K562 (cell line): ENCODE measurements at places on chromosomes 6 and 20. TPM values are rescaled to one million over a fixed set of nuclear protein-coding genes. Genes with fewer than 3 reads are reported as not detected.

GRCh38 chr20:62888406-62888805 lies 26.8 kb upstream of the TCFL5 start:
- H3K27ac ChIP-seq, result no peak overlapping the region
- H3K4me3 ChIP-seq, result no peak overlapping the region
- no peak for DNase-seq
- peaks cover 77% of the 10 kb centered on the region for H3K36me3 ChIP-seq
- H3K4me1 ChIP-seq, result no peaks in the 10 kb centered on the region

GRCh38 chr20:41443691-41444090 lies 77.1 kb upstream of the EMILIN3 start:
- H3K27ac ChIP-seq, result no peak overlapping the region
- H3K4me3 ChIP-seq, result no peak overlapping the region
- H3K36me3 ChIP-seq, result peaks cover 65% of the 10 kb centered on the region
- no peaks in the 10 kb centered on the region for H3K4me1 ChIP-seq

DNA sequence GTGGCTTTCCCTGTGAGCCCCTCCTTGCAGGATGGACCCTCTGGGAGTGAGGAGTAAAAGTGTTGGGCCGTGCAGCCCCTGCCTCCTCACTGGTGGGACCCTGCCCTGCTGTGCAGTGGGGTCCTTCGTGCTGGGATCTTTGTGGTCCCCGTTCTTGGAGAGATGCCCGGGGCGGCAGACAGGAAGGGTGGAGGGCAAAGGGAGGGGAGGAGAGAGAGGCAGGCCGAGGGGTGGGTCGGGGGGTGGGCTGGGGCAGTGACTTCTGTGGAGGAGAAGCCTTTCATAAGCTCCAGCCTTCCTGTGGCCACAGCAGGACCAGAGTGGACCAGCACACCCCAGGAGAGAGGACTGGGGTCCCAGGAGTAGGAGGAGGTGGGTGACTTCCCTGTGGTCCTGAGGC lies at the start of gene COL20A1:
Gene COL20A1, plus strand, starts transcription at position 283 of the 400 bp plus-strand sequence. CDS start 1,922 bp downstream, outside the sequence.
- peaks cover 12% of the 10 kb centered on the region; the same call in 2 of the 3 replicates for H3K27me3 ChIP-seq
- no peak within 1 kb of the TSS for H3K4me3 ChIP-seq
- DNase-seq, result no peak
- H3K36me3 ChIP-seq, result peaks cover 20% of the 10 kb centered on the region; the same call in 1 of the 3 replicates

DNA sequence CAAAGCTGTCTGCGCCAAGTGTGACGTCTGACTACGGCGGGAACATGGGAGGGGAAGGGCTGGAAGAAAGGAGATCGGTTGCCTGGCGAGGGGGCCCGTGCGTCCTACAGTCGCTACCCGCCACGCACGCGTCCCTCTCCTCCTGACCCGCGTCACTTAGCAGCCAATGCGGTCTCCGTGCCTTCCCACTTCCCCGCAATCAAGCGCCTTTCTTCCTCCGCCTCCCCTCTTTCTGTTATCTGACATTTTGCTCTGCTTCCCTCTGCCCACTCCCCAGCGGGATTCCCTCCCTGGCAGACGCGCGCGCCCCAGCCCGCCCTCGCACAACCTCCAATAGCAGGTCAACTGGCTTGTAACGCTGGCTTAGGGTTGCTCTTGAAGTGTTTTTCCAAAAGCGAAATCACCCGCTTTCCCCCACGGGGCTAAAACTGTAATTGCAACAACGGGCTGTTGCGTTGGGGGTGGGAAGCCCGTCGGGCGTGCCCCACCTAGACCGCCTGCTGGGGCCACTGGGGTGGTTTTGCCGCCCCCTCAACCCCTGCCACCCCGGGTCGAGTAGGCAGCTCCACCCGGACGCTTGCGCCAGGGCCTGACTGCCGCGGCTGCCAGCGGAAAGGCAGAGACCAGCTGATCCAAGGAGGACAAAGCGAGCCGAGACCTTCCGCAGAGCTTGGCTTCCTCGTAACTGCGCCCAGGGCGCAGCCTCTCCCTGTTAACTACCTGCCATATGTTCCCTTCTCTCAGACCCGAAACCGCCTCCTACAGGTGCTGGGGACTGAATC lies 6.2 kb upstream of the SOX4 start:
- no peaks in the 10 kb centered on the region for H3K36me3 ChIP-seq
- H3K4me3 ChIP-seq, result no peak overlapping the region
- H3K27me3 ChIP-seq, result peaks cover 12% of the 10 kb centered on the region; the same call in 1 of the 3 replicates
- H3K27ac ChIP-seq, result no peak overlapping the region

DNA sequence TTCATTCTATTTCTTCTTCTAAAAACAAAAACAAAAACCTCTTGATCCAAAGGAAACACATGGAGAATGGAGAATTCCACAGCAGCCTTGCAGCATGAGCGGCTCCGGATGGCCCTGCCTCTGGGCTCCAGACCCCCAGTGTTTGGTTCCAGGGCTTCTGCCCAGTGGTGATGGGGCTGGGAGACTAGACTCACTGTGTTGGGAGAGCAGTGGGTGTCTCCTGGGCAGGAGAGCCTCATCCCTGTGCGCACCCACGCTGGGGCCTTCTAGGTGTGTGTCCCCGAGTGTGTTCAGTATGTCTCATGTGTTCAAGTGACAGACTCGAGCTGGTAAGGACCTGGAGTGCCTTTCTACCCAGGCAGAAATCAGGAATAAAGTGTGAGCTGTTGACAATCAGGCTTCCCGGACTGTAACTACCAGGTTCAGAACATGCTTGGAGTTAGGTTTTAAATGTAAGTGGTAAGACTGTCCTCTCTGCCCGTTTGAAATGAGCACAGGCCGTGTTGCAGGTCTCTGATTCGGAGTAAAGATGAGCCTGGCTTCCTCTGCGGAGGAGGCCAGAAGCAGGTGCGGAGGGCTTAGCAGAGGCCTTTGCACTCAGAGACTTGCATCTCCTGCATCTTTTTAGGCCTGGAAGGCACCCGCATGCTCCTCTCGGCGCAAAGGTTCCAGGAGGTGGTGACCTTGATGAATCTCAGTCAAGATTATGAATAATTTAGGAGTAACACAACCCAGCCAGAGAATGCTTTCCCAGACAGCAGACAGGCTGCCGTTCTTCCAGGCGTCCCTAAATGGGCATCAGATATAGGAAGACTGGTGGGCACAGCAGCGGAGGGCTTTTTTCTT lies 253.6 kb downstream of the CDH26 start:
- no peak for DNase-seq
- H3K27ac ChIP-seq, result no peak overlapping the region
- H3K36me3 ChIP-seq, result no peaks in the 10 kb centered on the region
- H3K4me1 ChIP-seq, result no peaks in the 10 kb centered on the region
- H3K4me3 ChIP-seq, result no peak overlapping the region
- no peaks in the 10 kb centered on the region for H3K27me3 ChIP-seq

GRCh38 chr20:56989516-56989915 lies 276.9 kb downstream of the BMP7 start:
- peaks cover 2% of the 10 kb centered on the region; the same call in 1 of the 3 replicates for H3K27me3 ChIP-seq
- no peaks in the 10 kb centered on the region; the same call in 2 of the 3 replicates for H3K4me1 ChIP-seq
- no peak overlapping the region for H3K27ac ChIP-seq

GRCh38 chr6:4313044-4313686 lies 177.8 kb upstream of the ECI2 start:
- no peak overlapping the region for H3K27ac ChIP-seq
- H3K27me3 ChIP-seq, result no peaks in the 10 kb centered on the region
- H3K36me3 ChIP-seq, result no peaks in the 10 kb centered on the region
- DNase-seq, result no peak

DNA sequence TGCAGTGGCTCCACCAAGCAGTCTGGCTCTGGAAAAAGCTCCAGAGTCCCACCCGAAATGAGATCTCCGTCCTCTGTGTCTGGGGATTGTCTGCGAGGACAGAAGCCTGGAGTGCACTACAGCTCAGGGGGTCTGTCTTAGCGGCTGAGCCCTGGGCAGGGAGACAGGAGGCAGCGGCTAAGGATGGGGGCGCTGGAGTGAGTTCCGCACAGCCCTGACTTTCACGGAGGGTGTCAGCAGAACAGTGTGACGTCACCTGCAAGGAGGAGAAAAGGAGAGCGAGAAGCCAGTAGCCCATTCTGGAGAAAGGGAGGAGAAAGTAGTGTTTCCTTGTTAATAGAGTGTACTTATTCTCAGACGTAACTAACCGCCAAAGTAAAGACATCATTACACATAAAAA lies 97.6 kb downstream of the FAM50B start:
- peaks cover 37% of the 10 kb centered on the region for H3K27me3 ChIP-seq
- H3K4me1 ChIP-seq, result peaks cover 3% of the 10 kb centered on the region; the same call in 1 of the 2 replicates
- DNase-seq, result no peak

DNA sequence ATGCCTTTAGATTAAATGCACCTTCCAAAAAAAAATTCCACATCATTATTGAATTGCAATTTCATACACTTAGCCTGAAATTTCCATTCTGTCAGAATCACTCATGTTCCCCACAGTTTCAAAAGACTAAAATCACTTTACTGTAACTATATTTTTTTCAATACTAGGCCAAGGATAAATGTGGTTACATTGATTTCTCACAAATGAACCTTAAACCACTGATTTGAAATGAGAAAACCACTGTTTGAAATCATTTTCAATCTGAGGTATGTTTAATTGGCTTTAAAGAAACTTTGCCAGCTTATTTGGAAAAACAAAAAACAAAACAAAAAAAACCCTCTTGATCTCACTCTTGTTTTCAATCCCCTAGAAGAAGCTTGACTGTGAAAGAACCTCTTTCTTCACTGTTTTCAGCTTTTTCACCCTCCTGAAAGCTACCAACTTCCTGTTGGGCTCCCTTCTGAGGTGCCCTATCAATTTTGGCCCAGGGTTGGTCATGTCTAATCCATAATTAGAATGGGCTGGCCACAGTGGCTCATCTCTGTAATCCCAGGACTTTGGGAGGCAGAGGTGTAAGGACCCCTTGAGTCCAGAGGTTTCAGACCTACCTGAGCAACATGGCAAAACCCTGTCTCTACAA lies 242.5 kb downstream of the ADGRG6 start:
- DNase-seq, result no peak
- H3K4me1 ChIP-seq, result no peaks in the 10 kb centered on the region; the same call in 2 of the 3 replicates
- H3K27ac ChIP-seq, result no peak overlapping the region
- H3K4me3 ChIP-seq, result no peak overlapping the region
- no peaks in the 10 kb centered on the region for H3K36me3 ChIP-seq

DNA sequence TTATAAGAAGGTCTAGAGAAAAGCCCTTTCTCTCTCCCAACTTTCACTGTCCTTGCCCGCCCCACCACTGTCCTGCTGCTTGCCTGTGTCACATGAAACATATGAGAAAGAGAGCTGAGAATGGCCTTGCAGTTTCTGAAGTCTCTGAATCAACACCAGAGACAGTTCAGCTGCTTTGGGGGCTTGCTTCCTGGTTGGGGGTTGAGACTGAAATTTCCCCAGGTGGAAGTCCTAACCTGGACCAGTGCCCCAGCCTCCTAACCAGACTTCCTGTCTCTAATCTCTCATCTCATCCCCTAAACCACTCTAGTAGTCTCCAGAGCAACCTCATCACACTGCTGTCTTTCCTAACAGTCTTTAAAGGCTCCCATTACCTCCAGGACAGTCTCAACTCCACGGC lies 10.7 kb downstream of the TRAM2 start:
- no peak overlapping the region for H3K27ac ChIP-seq
- H3K36me3 ChIP-seq, result no peaks in the 10 kb centered on the region
- H3K4me1 ChIP-seq, result no peaks in the 10 kb centered on the region; the same call in 2 of the 3 replicates

GRCh38 chr6:12328701-12329100 lies 38.5 kb downstream of the EDN1 start:
- no peak overlapping the region for H3K4me3 ChIP-seq
- H3K36me3 ChIP-seq, result no peaks in the 10 kb centered on the region
- H3K27me3 ChIP-seq, result no peaks in the 10 kb centered on the region; the same call in 1 of the 2 replicates
- no peaks in the 10 kb centered on the region for H3K4me1 ChIP-seq

- H3K36me3 ChIP-seq, result no peaks in the 10 kb centered on the region
- peaks cover 6% of the 10 kb centered on the region; the same call in 2 of the 3 replicates for H3K4me1 ChIP-seq
- no peak overlapping the region for H3K27ac ChIP-seq
- no peak overlapping the region for H3K4me3 ChIP-seq
Measured at GRCh38 chr20:36141310-36141709, 13.2 kb upstream of the EPB41L1 start.

- H3K4me3 ChIP-seq, result no peak overlapping the region
- H3K4me1 ChIP-seq, result no peaks in the 10 kb centered on the region
- no peaks in the 10 kb centered on the region for H3K27me3 ChIP-seq
- H3K27ac ChIP-seq, result no peak overlapping the region
Measured at GRCh38 chr6:107264357-107264840, 149.1 kb upstream of the BEND3 start.

GRCh38 chr6:113694278-113695077 lies 162.7 kb upstream of the MARCKS start:
- H3K4me1 ChIP-seq, result no peaks in the 10 kb centered on the region
- no peak overlapping the region for H3K4me3 ChIP-seq
- no peaks in the 10 kb centered on the region for H3K36me3 ChIP-seq

GRCh38 chr6:155197932-155198331 lies 65.9 kb upstream of the CLDN20 start:
- H3K27me3 ChIP-seq, result peaks cover 30% of the 10 kb centered on the region
- H3K27ac ChIP-seq, result no peak overlapping the region
- DNase-seq, result no peak

GRCh38 chr6:158226655-158227512 lies 58.7 kb downstream of the GTF2H5 start:
- H3K4me1 ChIP-seq, result peaks cover 8% of the 10 kb centered on the region
- no peaks in the 10 kb centered on the region for H3K27me3 ChIP-seq
- H3K27ac ChIP-seq, result no peak overlapping the region
- H3K4me3 ChIP-seq, result no peak overlapping the region
- no peak for DNase-seq

DNA sequence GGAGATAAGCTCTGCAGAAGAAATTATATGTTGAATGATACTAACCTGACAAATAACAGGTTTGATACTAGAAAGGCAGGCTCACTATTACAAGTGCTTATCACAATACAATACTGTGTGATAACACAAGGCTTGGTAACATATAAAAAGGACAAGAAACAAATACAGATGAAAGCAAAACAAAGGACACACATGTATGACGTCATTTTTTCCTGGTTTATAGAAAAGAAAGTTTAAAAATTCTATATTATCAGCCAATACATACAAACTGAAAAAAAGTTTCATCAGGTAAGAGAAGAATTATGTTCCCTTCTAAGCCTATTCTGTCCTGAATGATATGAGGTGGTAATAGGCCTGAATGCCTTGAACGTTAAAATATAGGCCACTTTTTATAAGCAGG lies 32.3 kb upstream of the MCM9 start:
- no peaks in the 10 kb centered on the region for H3K36me3 ChIP-seq
- H3K4me3 ChIP-seq, result no peak overlapping the region
- H3K27ac ChIP-seq, result no peak overlapping the region
- DNase-seq, result no peak
- H3K4me1 ChIP-seq, result no peaks in the 10 kb centered on the region

- H3K4me1 ChIP-seq, result no peaks in the 10 kb centered on the region
- no peak for DNase-seq
- H3K36me3 ChIP-seq, result no peaks in the 10 kb centered on the region
- H3K27ac ChIP-seq, result no peak overlapping the region
- no peak overlapping the region for H3K4me3 ChIP-seq
Measured at GRCh38 chr20:9493803-9494202, 20.6 kb upstream of the LAMP5 start.

DNA sequence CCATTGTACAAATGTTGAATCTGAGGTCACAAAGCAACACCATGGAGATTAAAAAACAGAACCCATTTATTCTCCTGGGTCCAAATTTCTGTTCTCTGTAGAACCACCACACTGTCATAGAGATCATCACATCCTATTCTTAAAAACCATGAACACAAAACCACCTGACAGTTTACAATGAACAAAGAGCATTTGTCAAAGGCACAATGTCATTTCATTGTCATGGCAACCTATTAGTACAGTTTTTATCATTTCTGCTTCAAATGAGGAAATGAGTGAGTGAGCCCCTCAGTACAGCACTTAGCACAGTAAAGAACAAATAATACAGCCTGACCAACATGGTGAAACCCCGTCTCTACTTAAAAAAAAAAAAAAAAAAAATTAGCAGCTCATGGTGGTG lies 23.1 kb upstream of the LAMP5 start:
- H3K4me3 ChIP-seq, result no peak overlapping the region
- no peaks in the 10 kb centered on the region for H3K4me1 ChIP-seq
- H3K27me3 ChIP-seq, result no peaks in the 10 kb centered on the region

The PDYN gene
- not detected in 2 replicates for total RNA-seq

The MAPK13 gene
- 0.69 and 0.84 TPM in 2 replicates for total RNA-seq

The FOXS1 gene
- total RNA-seq, result not detected in 2 replicates

The MAFB gene
- 0.04 and 0.09 TPM in 2 replicates for total RNA-seq

The ASIP gene
- total RNA-seq, result not detected in 2 replicates
